ENCODE measurements at places on chromosomes 4 and X. TPM values are rescaled to one million over a fixed set of nuclear protein-coding genes. Genes with fewer than 3 reads are reported as not detected.

The XG gene
- not detected for total RNA-seq

The GPRIN3 gene
- 34.4 TPM for total RNA-seq

The IRS4 gene
- not detected for total RNA-seq

The ERCC6L gene
- total RNA-seq: 0.11 TPM

The MAD2L1 gene
- 9.1 TPM for total RNA-seq

The ADAM29 gene
- total RNA-seq: not detected

The SPACA5 gene
- total RNA-seq: not detected

The ASMT gene
- 1.8 TPM for total RNA-seq

The ADH1B gene
- not detected for total RNA-seq

The EVC2 gene
- total RNA-seq: 1.2 TPM

The FGD1 gene
- not detected for total RNA-seq

The YY2 gene
- 1.1 TPM for total RNA-seq

The DCLK2 gene
- total RNA-seq: 0.44 TPM

The SYTL4 gene
- total RNA-seq: not detected

The AGTR2 gene
- total RNA-seq: not detected

The DCAF12L2 gene
- total RNA-seq: not detected

The FAM133A gene
- not detected for total RNA-seq

The GLOD5 gene
- not detected for total RNA-seq

The CWH43 gene
- not detected for total RNA-seq

The PNCK gene
- total RNA-seq: 0.68 TPM

The HSFX4 gene
- not detected for total RNA-seq

The CLCN4 gene
- total RNA-seq: 0.08 TPM

The SRPK3 gene
- total RNA-seq: not detected

The ALAS2 gene
- not detected for total RNA-seq

The CPLX1 gene
- 1.1 TPM for total RNA-seq

The VEGFC gene
- total RNA-seq: not detected

The GABRQ gene
- total RNA-seq: not detected

The NCAPG gene
- 1.3 TPM for total RNA-seq

The SCML2 gene
- 0.33 TPM for total RNA-seq

The UGT8 gene
- 0.36 TPM for total RNA-seq

The STS gene
- 0.78 TPM for total RNA-seq

The NUP54 gene
- 95.7 TPM for total RNA-seq

The UCP1 gene
- total RNA-seq: not detected

The PCDH10 gene
- not detected for total RNA-seq

The MFAP3L gene
- total RNA-seq: 1.4 TPM

The NSUN7 gene
- total RNA-seq: 0.35 TPM

The PAK3 gene
- 0.72 TPM for total RNA-seq

The TAF1 gene
- 61.3 TPM for total RNA-seq

The GPR173 gene
- 0.05 TPM for total RNA-seq

The CYSLTR1 gene
- 0.39 TPM for total RNA-seq

The SOWAHB gene
- total RNA-seq: not detected

The UGT2B10 gene
- total RNA-seq: not detected

The USP51 gene
- total RNA-seq: 2.8 TPM

The MED14 gene
- 70.2 TPM for total RNA-seq

The GIMD1 gene
- not detected for total RNA-seq

The IL13RA2 gene
- not detected for total RNA-seq

The ENOX2 gene
- total RNA-seq: 4.0 TPM

The FRAS1 gene
- total RNA-seq: not detected

The MSN gene
- total RNA-seq: 285 TPM

The FLNA gene
- 1,333 TPM for total RNA-seq

The PITX2 gene
- total RNA-seq: not detected

The VCX3B gene
- total RNA-seq: not detected

The UGT2B17 gene
- not detected for total RNA-seq

The PNMA6F gene
- not detected for total RNA-seq

The PDGFRA gene
- total RNA-seq: not detected

The SLC10A6 gene
- not detected for total RNA-seq

Data from CD8-positive, alpha-beta T cell (primary cell).